ENCODE measurements at places on chromosomes 6 and 20.

DNA sequence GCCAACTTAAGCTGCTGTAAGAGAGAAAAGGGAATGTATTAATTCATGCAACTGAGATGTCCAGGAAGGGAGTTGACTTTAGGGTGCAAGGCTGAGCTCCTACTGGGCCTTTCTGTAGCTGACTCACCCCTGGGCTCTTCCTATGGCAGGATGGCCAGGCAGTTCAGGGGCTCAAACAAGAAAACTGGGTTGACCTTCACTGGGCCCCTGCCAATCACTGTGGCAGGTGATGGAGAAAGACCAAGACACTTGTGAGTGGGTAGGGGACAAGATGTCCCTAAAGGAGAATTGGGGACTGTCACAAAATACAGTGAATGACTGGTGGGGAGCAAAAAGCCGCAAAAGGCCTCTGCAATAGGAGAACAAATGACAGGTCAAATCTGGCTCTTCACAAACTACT, 21.5 kb upstream of the RALGAPA2 start:
- DNase-seq: no peak

DNA sequence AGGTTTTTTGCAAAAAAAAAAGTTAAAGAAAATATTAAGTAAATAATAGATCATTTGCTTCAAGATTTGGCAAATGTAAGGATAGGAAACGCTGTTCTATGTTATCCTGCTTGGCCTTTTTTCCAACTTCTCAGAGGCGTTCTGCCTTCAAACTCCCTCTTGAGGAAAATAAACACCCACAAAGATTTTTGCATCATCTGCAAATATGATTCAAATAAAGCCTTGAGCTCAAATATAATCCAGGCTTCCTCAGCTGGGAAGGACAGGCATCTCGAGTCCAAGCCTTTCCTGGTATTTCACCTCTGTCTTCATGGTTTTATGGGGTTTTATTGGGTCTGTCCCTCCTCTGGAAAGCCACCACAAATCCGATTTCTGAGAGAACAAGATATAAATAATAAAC, 67.7 kb upstream of the PTPN1 start:
- no peak for DNase-seq

GRCh38 chr6:129455126-129455769, 254.7 kb downstream of the ARHGAP18 start:
- no peak for DNase-seq

DNA sequence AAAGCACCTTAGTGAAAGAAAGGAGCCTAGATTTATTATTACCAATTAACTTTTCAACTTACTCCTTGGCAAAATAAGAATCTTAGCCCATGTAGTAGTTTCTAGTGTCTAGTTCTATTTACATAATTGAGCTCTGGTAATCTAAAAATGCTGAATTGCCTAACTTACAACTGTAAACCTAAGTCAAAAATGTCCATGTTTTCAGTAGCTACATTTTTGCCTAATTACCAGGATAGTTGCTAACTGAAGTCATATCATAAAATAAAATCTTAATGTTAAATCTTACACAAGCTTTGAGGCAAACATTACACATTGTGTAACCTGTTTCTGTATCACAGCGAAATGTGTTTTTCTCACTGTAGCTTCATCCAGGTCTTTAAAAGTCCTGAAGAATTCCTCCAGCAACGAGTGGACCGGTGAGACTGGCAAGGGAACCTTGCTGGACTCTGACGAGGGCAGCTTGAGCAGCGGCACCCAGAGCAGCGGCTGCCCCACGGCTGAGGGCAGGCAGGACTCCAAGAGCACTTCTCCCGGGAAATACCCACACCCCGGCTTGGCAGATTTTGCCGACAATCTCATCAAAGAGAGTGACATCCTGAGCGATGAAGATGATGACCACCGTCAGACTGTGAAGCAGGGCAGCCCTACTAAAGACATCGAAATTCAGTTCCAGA, 7.6 kb upstream of the CLDN20 start:
- DNase-seq: no peak

DNA sequence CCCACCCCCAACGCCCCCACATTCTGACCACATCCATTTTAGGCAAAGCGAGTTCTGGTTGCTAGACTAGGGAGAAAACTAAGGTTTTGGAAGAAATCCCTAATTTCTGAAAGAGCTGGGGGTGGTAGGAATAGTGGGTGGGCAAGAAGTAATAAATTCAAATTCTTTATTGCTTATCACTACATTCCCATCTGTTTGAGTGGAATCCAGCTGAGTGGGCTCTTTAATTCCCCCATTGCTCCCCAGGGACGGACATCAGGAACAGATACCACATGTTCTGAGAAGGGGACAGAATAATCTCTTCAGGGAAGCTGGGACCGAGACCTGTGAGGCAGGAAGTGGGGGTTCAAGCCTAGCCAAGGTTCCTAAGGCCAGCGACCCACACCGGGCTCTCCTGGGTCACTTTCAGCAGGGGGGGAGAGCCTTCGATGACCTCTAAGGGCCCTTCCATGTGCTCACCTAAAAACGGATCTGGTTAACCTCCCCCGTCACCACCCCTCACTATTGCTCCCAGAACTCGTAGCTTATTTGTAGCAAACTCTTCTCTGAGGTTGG, 42.3 kb upstream of the MRPS10 start:
- no peak for DNase-seq

DNA sequence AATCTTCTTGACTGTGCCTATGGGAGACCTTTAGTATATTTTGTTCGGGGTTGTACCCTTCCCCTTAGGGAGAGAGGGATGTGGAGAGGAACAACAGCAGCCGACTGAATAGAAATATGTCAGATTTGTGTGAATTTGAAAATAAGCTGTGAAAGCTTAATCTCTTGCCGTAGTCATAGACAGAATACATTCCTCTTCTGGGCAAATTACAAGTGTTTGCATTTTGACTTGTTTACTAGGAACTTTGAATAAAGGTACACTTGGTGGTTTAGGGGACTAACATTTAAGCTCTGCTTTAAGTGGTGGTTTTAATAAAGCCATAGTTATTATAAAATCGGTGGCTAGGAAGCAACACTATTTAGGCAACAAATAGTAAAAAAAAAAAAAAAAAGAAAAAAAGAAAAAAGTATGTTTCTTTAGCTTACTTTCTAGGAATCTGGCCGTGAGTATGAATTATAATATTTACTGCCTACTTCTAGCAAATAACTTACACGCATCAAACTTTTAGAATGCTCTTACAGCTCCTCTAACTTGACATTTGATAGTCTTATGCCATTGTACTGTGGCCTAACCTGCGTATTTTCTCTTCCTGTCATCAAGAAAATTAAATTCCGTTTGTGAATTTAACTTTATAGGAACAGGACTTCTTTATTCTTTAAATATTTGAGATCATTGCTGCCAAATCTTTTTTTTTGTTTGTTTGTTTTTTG, 65.1 kb downstream of the ZBTB2 start:
- DNase-seq: no peak

GRCh38 chr20:7703551-7703961, 236.7 kb downstream of the HAO1 start:
- no peak for DNase-seq

- no peak for DNase-seq
Observed at GRCh38 chr20:24972341-24972740, 20.2 kb downstream of the APMAP start.

GRCh38 chr6:47743744-47744143, 38.1 kb upstream of the OPN5 start:
- DNase-seq: no peak
